ENCODE measurements at places on chromosomes 1 and 21. TPM values are rescaled to one million over a fixed set of nuclear protein-coding genes. Genes with fewer than 3 reads are reported as not detected.

GRCh38 chr1:219278288-219278687, 104.6 kb downstream of the LYPLAL1 start:
- no peak overlapping the region for H3K27ac ChIP-seq
- H3K4me3 ChIP-seq = no peak overlapping the region
- no peaks in the 10 kb centered on the region for H3K36me3 ChIP-seq
- no peak for DNase-seq
- H3K27me3 ChIP-seq = no peaks in the 10 kb centered on the region

DNA sequence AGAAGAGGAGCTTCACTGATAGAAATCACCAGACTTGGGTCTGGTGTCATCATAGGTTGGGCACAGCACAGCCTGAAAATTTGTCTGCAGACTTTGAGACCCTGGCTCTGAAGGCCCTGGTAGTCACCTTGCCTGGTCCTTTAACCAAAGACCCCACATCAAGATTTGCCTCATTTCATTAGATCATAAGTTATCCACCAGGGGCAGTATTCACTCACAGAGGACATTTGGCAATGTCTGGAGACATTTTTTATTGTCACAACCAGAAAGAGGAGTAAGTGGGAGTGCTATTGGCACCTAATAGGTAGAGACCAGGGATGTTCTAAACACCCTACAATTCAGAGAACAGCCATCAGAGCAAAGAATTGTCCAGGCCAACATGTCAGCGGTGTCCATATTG, 22.1 kb upstream of the PAX7 start:
- no peak overlapping the region for H3K4me3 ChIP-seq
- no peaks in the 10 kb centered on the region for H3K36me3 ChIP-seq
- peaks cover 8% of the 10 kb centered on the region for H3K27me3 ChIP-seq
- no peak overlapping the region for H3K27ac ChIP-seq

DNA sequence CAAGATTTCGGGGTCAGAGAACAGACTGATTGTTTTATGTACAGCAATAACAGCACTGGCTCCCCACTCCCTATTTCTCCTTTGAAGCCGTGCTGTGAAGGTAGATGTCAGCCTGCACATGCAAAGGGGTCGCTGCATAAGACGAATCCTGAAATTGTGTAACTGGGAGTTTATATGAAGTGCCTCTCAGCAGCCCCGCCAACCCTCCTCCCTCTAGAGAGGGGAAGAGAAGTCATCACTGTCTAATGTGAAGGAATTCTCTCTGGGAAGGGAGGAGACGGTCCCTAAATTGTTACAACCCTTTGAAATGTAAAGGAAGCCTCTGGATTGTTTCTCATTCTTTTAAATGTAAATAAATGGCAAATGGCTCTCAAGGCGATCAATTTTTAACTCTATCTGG, 545.3 kb downstream of the PLA2G4A start:
- H3K4me1 ChIP-seq = no peaks in the 10 kb centered on the region
- H3K27ac ChIP-seq = no peak overlapping the region
- H3K27me3 ChIP-seq = no peaks in the 10 kb centered on the region
- H3K4me3 ChIP-seq = no peak overlapping the region
- no peak for DNase-seq

GRCh38 chr21:46168659-46169386, 13.4 kb upstream of the FTCD start:
- H3K4me1 ChIP-seq = peaks cover 6% of the 10 kb centered on the region
- H3K4me3 ChIP-seq = no peak overlapping the region
- H3K36me3 ChIP-seq = no peaks in the 10 kb centered on the region
- no peak overlapping the region for H3K27ac ChIP-seq
- H3K27me3 ChIP-seq = no peaks in the 10 kb centered on the region
- no peak for DNase-seq

RNU1-4 gene
- total RNA-seq = 1,341 TPM
